ENCODE measurements at places on chromosomes 6 and 20.

DNA sequence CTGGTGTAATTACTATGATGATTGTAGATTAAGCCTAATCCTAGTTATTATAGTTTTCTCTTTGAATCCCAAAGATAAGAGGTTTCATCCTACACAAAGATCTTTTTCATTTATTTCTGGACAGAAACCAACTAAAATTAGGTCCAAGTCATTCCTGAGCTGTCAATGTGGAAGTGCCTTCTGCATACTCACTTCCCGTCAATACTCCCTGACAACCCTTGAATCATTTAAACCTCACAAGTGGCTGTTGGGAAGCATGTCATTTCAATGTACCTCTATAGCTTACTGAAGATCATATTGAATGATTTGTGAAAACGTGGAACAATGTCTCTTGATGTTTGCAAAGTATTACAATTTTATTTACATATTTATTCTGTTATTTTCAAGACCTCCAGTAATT, 274.1 kb downstream of the HACE1 start:
- H3K4me1 ChIP-seq: peaks cover 3% of the 10 kb centered on the region
- H3K27me3 ChIP-seq: no peaks in the 10 kb centered on the region
- H3K4me3 ChIP-seq: no peak overlapping the region

- peaks cover 16% of the 10 kb centered on the region for H3K36me3 ChIP-seq
- peak; percentile 36 for DNase-seq
- H3K27ac ChIP-seq: no peak overlapping the region
- peaks cover 23% of the 10 kb centered on the region for H3K4me1 ChIP-seq
- peaks cover 13% of the 10 kb centered on the region for H3K27me3 ChIP-seq
Measured at GRCh38 chr6:138517635-138518034, 18.3 kb upstream of the NHSL1 start.

GRCh38 chr6:77926198-77926751, 273.4 kb downstream of the MEI4 start:
- no peak for DNase-seq
- no peaks in the 10 kb centered on the region for H3K27me3 ChIP-seq
- no peak overlapping the region for H3K27ac ChIP-seq
- H3K4me3 ChIP-seq: no peak overlapping the region
- no peaks in the 10 kb centered on the region for H3K36me3 ChIP-seq

- H3K27ac ChIP-seq: no peak overlapping the region
- no peak for DNase-seq
- H3K4me3 ChIP-seq: no peak overlapping the region
- H3K4me1 ChIP-seq: no peaks in the 10 kb centered on the region
- H3K27me3 ChIP-seq: no peaks in the 10 kb centered on the region
Measured at GRCh38 chr6:38578075-38578474, 61.7 kb downstream of the BTBD9 start.

- H3K27ac ChIP-seq: peak within 1 kb of the TSS; percentile 58
- H3K27me3 ChIP-seq: peaks cover 7% of the 10 kb centered on the region
- H3K4me1 ChIP-seq: peaks cover 6% of the 10 kb centered on the region
- H3K36me3 ChIP-seq: peaks cover 3% of the 10 kb centered on the region
- peak within 1 kb of the TSS; percentile 94 for H3K4me3 ChIP-seq
- DNase-seq: peak; percentile 66
Measured at GRCh38 chr6:71886184-71887005, at the start of gene RIMS1. Gene RIMS1, plus strand, starts transcription at chr6:71886550. Its CDS starts 474 bp downstream, at chr6:71887024.
